ENCODE measurements at places on chromosomes 7 and 10. TPM values are rescaled to one million over a fixed set of nuclear protein-coding genes. Genes with fewer than 3 reads are reported as not detected.

MARCHF5 gene
- total RNA-seq = 37.1 TPM

PALS2 gene
- total RNA-seq = 58.4 TPM

GNAT3 gene
- total RNA-seq = not detected

GRM3 gene
- total RNA-seq = not detected

MRLN gene
- not detected for total RNA-seq

VAX1 gene
- total RNA-seq = not detected

AGAP4 gene
- 37.2 TPM for total RNA-seq

AGAP9 gene
- 14.8 TPM for total RNA-seq

ATP6V0E2 gene
- total RNA-seq = 84.0 TPM

EN2 gene
- total RNA-seq = not detected

GHRHR gene
- total RNA-seq = not detected

MPP7 gene
- total RNA-seq = 44.7 TPM

GPR15LG gene
- total RNA-seq = not detected

DNA sequence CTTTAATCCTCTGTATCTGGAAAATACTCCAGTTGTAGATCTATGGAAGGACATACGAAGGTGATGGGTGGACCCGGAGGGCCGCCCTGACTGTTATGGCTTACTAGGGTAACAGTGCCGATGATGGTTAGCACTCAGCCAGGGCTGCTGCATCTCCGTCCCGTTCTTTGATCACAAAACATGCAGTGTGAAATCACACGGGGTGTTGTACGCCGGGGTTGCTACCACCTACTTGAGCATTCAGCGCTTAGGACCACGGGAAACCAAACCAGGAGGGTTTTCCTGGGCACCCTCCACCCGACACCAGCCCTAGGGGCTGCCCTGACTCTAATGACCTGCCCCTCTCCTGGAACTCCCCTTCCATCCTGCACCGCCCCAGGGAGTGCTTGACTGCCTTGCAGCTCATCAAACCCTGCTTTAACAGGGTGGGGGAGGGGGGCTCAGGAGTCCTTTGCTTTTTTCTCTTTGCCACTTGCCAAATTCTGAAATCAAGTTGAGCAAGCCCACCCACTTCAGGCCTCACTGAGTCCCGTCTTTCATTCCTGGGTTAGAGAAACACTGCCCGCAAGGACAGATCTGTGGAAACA is 20.4 kb downstream of the ZNF775 start:
- DNase-seq = no peak

DNA sequence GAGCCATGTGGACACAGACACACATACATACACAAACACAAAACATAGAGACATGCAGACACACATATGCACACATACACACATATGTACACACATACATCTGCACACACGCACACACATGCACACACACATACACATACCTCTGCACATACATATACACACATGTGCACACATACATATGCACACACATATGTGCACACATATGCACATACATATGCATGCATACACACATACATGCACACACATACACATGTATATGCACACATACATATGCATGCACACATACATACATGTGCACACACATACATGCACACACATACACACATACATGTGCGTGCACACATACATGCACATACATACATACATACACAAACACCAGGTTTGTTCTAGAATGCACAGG is 236.3 kb upstream of the FOXK1 start:
- DNase-seq = no peak

GRCh38 chr7:132904209-132904608 is 177.7 kb downstream of the CHCHD3 start:
- DNase-seq = no peak

- no peak for DNase-seq
Measured at GRCh38 chr7:82542665-82543064, 99.1 kb upstream of the CACNA2D1 start.

GRCh38 chr7:4612939-4613841 is 68.9 kb upstream of the FOXK1 start:
- DNase-seq = no peak

- no peak for DNase-seq
Measured at GRCh38 chr10:554182-554848, 135.2 kb downstream of the DIP2C start.

- DNase-seq = no peak
Measured at GRCh38 chr7:143199040-143199439, 15.8 kb downstream of the TAS2R39 start.

GRCh38 chr7:102927312-102927933 is 14.6 kb downstream of the LRRC17 start:
- no peak for DNase-seq

GRCh38 chr10:79055892-79056291 is 12.9 kb upstream of the ZMIZ1 start:
- no peak for DNase-seq

GRCh38 chr7:107559864-107560263 is 3.9 kb downstream of the COG5 start:
- no peak for DNase-seq

DNA sequence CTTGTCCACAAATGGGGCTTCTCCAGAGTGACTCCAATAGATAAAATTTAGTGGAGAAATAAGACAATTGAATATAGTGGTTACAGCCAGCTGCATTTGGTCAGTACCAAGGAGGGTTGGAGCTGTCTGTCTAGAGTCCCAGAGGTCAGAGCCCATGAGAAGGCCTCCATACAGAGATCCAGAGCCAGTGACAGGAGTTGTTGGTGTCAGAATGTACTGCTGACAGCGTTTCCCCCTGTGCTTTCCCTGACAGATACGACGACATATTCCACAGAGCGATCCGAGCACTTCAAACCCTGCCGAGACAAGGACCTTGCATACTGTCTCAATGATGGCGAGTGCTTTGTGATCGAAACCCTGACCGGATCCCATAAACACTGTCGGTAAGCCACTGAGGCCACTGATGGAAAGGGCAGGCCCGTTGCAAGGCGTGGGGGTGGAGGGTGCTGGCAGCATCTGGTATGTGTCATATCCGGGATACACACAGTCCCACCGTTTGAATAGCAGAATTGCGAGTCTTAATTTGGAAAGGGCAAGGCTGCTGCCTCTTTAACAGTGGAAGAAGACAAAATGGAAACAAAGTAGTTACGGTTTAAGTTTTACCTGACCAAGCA is 483.6 kb downstream of the NRG3 start:
- no peak for DNase-seq

GRCh38 chr7:48094861-48095293 is 5.8 kb downstream of the UPP1 start:
- DNase-seq = no peak

- no peak for DNase-seq
Measured at GRCh38 chr10:86523348-86523747, 1.8 kb upstream of the WAPL start.

DNA sequence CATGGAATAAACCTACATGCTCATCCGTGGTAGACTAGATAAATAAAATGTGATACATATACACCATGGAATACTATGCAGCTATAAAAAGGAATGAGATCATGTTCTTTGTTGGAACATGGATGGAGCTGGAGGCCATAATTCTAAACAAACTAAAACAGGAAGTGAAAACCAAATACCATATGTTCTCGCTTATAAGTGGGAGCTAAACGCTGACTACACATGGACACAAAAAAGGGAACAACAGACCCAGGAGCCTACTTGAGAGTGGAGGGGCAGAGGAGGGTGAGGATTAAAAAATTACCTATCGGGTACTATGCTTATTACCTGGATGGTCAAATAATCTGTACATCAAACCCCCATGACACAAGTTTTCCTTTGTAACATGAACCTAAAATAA is 68.7 kb upstream of the SEC61G start:
- DNase-seq = no peak

- DNase-seq = no peak
Measured at GRCh38 chr10:14567421-14567820, 207.3 kb downstream of the FAM107B start.

DNA sequence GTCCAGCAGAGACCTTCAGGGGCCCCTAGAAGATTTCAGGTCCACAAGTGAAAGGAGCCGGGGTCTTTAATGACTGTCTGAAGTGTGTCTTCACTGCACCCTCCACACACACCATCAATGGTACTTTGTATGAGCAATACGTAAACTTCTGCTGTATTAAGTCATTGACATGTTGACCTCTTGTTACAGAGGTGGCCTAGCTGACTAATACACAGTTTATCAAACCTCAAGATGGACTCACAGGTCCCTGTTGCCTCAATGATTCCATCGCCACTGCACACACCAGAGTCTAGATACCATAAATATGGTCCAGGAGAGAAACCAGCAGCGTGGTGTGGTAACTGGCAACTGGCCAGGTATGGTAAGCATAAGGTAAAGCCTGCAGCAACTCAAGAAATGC is 19.5 kb downstream of the KCNMA1 start:
- DNase-seq = no peak

DNA sequence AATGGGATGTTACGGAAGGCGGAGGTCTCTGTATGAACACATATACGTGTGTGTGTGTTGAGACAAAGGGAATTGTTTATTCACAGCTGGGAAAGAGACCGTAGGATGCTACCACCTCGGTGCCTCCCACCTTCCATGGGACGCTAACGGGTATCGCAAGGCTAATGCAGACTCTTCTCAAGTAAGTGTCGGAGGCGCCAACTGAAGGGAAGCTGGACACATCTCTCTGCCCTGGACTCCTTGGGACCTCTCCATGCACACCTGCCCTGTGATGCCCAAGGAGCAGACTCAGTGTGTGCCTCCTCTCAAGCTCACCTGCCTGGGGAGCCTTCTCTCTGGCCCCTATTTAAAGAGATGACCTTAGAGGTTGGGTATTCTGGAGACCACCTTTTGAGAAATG is 230.9 kb downstream of the DNAJB6 start:
- DNase-seq = no peak

Measured in naive thymus-derived CD4-positive, alpha-beta T cell (primary cell).